ENCODE measurements at places on chromosomes 2 and 18.

DNA sequence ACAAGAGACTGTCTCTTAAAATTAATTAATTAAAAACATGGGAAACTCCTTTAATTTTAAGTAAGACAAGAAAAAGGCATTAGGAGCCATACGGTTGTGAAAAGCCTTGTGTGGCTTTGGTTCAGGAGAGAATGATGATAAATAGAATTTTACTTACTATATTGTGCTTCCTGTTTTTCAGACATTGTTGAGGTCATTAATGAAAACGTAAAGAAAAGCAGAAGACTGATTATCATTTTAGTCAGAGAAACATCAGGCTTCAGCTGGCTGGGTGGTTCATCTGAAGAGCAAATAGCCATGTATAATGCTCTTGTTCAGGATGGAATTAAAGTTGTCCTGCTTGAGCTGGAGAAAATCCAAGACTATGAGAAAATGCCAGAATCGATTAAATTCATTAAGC is 10.7 kb upstream of the IL1RL2 start:
- no peak for DNase-seq

DNA sequence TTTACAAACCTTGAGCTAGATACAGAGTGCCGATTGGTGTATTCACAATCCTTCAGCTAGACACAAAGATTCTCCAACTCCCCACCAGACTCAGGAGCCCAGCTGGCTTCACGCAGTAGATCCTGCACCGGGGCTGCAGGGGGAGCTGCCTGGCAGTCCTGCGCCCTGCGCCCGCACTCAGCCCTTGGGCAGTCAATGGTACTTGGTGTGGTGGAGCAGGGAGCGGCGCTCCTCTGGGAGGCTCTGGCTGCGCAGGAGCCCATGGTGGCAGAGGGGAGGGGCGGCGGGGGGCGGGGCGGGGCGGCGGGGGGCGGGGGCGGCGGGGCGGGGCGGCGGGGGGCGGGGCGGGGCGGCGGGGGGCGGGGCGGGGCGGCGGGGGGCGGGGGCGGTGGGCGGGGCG is 923.4 kb downstream of the SOCS6 start:
- no peak for DNase-seq

DNA sequence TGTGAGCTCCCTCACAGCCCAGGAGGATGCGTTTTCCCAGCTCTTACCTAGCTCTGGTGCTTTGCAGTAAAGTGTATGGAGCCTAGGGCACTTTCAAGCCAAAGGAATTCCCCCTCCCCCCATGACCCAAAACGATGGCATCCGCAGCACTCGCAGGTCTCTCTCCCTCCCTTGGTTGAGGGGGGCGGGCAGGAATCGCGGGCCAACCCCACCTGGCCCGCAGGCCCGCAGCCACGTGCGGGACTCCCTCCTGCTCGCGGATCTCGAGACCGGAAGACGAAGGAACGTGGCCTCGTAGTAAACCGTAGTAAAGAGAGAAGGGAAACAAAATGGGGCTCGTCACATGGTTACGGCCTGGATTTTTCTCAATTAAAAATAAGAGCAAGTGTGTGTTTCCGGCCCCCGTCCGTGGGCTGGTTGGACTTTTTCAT is 8.5 kb downstream of the IRS1 start:
- peak; percentile 73 for DNase-seq

DNA sequence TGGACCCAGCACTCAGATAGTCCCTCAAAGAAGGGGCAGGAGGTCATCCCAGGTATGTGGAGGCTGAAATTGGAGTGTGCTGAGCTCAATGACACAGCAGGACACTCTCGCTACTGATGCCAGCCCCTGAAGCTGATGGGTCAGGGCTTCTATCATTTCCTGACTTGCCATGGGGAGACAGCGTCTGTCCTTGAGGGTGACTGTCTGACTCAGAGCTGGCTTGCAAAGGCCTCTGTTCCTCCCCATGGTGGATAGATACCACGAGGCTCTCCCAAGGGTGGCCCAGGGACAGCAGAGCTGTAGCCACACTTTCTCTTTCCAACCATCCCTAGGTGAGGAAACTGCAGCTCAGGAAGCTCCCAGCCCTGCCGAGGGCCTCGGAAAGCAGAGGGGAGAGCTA is 10.8 kb downstream of the ALPG start:
- no peak for DNase-seq

- DNase-seq = no peak
Measured at GRCh38 chr18:24400587-24400986, 3.0 kb upstream of the OSBPL1A start.

GRCh38 chr2:233354500-233354924 is 218 bp downstream of the DGKD start:
- no peak for DNase-seq

DNA sequence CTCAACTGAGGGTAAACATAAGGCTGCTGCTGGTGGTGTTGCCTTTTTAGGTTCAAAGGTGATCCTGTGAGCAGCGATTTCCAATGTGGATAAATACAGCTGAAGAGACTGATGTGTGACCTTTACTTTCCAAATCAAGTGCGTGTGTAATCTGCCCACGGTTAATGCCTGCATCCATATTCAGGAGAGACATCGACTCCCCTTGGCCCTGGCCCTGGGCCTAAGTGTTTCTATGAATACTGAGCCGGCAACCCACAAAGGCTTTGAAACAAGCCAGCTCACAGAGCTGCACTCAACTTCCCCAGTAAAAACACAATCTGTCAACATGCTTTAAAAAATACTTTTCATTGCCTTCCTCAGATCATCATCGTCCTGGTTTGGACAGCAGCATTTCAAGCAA is 1026.6 kb downstream of the TMEM182 start:
- no peak for DNase-seq

GRCh38 chr18:24853076-24853475 is 392.6 kb downstream of the HRH4 start:
- DNase-seq = no peak

GRCh38 chr2:112795774-112796173 is 11.5 kb upstream of the IL1A start:
- DNase-seq = no peak

DNA sequence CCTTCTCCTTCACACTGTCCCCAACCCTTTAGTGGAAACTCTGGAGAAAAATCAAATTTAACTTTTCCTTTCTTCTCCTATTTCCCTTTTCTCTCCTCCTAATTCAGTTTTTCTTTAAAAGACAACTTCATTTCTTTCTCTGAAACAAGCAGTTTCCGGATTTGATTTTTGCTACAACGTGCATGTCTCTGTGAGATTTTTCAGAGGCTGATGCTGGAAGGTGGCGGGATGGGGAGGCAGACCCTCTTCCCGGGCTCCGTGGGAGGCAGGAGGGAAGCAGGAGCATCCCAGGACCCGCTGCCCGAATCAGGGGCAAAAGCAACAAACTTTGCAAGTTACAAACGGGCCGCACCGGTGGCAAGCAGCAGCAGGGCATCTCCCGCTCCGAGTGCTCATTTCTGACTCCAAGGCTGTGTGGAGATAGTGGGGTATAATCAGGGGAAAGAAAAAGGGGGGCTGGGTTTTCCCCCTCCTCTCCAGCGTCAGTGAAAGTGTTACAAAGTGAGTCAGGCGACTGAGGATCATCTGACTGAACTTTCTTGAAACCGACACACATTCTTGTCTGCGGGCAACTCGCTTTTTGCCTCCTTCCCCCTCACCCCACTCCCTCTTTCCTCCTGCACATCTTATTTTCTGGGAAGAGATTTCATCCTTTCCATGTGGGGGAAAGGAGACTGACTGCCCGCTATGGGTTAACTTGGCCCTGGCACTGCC is 6.4 kb downstream of the ZEB2 start:
- no peak for DNase-seq

GRCh38 chr18:54532222-54532621 is 58.8 kb upstream of the DYNAP start:
- DNase-seq = no peak

DNA sequence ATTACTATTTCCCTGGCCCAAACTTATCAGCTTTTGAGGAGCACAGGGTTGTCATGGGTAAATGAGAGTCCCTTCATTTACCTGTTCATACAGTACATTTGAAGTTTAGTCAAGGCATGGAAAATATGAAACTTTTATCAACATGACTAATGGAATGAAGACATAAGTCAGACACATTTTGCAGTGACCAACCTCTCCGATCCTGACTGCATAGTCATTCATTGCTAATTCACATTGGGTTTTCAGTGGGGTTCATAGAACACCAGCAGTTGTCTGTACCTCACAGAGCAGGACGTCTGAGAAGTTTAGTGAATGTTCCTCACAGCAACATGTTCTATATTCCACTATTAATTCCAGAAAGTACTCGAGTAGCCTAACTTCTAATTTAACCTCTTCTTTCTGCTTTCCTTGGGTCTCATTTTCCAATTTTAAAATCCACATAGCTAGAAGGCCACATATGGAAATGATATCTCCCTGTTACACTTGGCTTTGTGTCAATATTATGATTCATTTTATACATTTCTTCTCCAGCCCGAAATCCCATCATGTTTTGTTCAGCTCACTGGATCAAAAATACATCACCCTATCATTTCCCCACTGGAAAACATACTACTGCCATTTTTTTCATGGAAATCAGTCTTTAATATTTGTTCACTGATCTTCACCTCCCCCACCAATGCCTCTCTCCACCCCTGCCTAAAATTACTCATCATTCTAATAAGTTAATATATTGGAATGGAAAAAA is 65.9 kb downstream of the CDH20 start:
- DNase-seq = no peak

DNA sequence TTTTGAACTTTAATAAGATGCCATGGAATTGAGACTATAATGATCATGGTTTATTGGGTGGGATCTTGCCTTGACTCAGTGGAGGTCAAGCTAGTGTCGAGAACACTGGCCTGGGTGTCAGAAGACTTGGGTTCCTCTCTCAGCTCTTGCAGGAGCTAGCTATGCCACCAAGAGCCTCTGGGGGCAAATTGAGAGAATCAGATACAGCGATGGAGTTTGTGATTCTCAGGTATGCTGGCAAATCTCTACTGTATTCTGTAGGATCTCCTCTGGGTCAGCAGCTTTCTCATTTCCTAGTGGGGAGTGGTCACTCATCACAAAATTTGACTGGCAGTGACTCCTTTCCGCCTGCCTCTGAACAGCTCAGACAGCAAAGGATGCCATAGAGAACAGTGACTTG is 477.0 kb downstream of the RNF144A start:
- DNase-seq = no peak

Measured in NCI-H2081 (cell line).